CD4-positive, alpha-beta T cell treated with Interleukin-4 for 4 hours (primary cell): ENCODE measurements at places on chromosomes 7 and 10.

DNA sequence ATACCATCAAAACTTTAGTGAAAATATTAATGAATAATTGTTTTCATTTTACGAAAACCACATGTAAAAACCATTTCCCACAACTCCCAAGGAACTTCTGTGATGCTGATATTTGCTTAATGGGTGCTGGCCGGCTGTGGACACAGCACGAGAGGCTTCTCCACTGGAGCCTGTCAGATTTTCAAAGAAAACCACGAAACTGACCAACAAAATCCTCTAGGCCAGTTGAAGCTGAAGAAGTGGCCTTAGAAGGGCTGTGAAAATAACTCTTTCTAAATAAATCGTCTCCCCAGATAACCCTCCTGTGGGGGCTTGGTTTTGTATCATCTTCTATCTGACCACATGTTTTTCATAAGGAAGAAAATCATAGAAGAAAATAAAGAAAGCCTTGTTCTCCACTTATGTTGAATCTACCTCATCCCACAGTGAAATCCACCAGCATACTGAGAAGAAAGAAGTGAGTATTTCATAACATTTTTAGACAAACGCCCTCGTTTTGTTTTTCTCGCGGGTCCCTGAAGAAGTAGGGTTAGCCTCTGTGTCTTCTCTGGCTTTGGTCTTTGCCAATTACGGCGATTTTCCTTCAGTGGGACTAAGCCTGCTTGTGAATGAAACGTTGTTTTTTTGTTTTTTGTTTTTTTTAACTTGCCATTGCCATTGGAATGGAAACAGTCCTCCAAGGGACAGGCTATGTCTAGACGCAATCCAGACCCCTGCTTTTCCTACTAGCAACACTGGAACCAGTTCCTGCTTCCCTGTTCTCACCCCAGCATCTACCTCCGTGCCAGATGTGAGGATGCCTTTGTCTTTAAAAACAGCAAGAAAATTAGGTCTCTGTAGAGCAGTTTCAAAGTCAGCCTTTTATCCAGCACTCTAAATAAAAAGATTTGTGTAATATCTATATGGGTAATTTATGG is 123.9 kb downstream of the ADAM12 start:
- no peak for DNase-seq

DNA sequence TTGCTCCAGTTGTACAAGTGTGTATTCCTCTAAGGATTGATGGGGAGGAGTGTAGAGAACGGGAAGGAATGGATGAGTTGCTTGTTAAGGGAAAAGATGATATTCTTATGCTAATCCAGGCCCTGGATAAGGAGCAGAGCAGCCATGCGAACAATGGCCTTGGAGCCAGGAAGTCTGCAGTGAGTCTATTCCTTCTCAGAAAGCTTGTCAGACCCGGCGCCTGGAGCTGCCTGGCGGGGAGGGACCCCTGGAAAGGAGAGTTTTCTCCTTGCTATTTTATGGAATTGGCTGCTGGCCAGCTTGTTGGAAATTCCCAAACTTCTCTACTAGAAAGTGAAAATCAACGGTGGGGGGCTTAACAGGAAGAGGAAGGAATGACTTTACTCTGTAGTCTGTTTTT is 89.1 kb downstream of the MMRN2 start:
- DNase-seq: no peak

- DNase-seq: no peak
Measured at GRCh38 chr7:5610500-5611186, 170.8 kb downstream of the RNF216 start.

- no peak for DNase-seq
Measured at GRCh38 chr7:100008525-100008924, 6.9 kb upstream of the ZKSCAN1 start.

GRCh38 chr7:138662076-138662990 is 38.8 kb downstream of the SVOPL start:
- DNase-seq: no peak

- DNase-seq: no peak
Measured at GRCh38 chr7:159088016-159088865, 56.4 kb downstream of the VIPR2 start.

GRCh38 chr10:84540022-84540616 is 211.7 kb downstream of the CCSER2 start:
- no peak for DNase-seq

DNA sequence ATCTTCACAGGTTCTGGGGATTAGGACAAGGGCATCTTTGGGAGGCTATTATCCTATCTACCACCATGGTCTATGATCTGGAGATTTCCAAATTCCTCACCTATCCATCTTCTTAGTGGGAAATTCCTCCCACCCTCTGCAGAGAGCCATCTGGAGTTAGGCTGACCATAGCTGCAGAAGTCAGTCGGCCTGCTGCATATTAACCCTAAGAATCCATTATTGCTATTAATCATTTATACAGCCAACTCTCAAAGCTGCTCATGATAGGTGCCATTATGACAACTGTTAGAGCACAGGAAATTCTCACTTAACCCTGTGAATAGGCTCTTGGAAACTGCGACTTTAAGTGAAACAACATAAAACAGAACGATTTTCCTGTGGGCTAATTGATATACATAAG is 60.4 kb downstream of the FRMD4A start:
- DNase-seq: no peak

GRCh38 chr7:150322833-150323681 is at the start of the genes ACTR3C and LRRC61:
ACTR3C (minus strand) TSS chr7:150323545; CDS start chr7:150295296, 28,249 bp downstream.
LRRC61 (plus strand) TSS chr7:150323355; CDS start chr7:150336862, 13,507 bp downstream.
- peak; percentile 49 for DNase-seq

- DNase-seq: no peak
Measured at GRCh38 chr10:35564341-35564968, 40.7 kb upstream of the GJD4 start.

DNA sequence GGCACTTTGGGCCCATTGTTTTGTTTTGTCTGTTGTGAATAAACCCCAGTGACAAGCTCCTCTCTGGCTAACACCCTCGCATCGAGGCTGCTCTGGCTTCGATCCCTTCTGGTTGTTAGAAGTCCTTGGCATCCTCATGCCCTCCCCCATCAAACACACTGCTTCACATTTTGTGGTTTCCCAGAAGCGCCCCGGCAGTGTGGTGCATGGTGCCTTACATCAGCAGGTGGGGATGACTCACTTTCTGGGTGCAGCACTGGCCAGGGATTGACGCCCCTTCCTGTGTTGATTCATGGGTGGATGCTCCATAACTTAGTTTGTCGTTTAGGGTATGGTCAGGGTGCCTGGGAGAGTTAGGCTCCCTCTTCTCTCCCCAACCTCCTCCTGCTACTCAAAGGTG is 51.4 kb downstream of the PLPP4 start:
- DNase-seq: no peak

- no peak for DNase-seq
Measured at GRCh38 chr10:124172181-124172916, 79.0 kb upstream of the CHST15 start.

DNA sequence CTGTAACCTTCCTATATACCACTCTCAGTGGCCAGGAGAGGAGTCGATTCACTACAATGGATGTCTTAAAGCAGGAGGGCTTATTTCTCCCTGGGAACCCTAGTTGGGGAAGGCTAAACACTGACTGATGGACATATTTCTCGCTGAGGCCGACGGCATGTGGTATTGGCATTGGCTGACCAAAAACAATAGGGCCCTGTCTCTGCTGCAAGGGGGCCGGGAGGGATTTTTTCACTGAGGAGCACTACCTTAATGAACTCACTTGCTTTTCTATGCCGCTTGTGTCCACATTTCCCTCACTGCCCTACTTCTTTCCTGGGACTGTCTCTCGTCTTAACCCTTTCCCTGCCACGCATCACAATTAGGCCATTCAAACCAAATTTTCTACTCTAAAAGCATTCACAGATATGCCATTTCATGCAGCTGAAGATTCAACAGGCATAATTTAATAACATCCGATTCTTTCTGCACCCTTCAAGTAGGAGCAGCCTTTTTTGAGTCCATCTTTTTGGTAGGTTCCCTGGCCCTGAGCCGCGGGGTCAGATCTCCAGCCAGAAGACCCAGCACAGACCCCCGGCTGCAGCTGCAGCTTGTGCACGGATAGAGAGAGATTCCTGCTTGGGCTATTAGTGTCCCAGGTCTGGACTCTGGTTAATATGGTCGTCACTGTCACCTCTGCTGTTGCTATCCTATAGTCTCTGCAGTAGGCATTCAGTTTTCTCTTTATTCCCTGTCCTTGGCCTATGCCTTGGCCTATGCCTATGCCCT is 118.7 kb downstream of the HIPK2 start:
- DNase-seq: no peak

- no peak for DNase-seq
Measured at GRCh38 chr10:5354068-5354467, 10.7 kb upstream of the UCN3 start.

DNA sequence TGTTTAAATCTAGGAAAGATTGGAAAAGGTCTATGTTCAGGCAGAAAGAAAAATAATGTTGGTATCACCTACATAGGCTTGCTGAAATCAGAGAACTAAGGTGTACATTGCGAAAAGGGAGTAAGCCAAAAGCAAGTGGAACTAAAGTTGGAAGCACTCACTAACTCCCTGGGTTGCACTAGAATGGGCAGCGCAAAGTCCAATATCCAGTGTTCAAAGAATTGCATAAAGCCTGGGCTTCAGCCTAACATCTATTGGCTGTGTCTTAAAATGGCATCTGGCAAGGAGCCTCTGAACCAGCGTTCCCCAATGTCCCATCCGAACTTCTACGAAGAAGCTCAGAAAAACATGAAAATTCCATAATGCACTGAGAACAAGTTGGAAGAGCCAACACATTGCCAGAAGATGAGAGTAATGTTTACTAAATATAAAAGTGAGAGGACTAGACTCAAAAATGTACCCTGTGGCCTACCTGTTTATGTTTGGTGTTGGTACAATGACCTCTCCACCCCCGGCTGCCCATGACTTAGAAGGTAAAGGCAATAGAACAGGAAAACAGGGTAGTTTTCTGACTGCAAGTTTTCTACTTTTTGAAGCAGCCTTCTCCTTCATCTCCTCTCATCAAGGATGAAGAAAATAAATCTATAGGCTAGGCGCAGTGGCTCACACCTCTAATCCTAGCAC is 275.9 kb upstream of the GHITM start:
- no peak for DNase-seq

GRCh38 chr10:20007426-20007825 is 191.2 kb downstream of the PLXDC2 start:
- no peak for DNase-seq

DNA sequence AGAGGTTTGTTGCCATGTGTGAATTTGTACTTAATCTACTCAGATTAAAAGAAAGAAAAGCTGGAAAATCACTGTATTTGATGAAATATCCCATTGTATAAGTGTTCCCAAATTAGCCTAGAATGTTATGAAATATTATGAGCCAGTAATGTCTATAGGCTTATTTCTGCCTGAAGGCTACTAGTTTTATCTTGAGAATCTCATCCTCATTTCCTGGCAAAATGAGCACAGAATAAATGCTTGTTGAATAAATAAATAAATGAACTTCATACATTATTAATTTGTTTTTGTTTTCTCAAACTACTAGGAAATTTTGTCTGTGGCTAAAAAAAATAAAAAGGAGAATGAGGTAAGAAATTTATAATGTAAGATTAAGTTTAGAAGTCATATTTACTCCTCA is 25.5 kb downstream of the HELLS start:
- no peak for DNase-seq

DNA sequence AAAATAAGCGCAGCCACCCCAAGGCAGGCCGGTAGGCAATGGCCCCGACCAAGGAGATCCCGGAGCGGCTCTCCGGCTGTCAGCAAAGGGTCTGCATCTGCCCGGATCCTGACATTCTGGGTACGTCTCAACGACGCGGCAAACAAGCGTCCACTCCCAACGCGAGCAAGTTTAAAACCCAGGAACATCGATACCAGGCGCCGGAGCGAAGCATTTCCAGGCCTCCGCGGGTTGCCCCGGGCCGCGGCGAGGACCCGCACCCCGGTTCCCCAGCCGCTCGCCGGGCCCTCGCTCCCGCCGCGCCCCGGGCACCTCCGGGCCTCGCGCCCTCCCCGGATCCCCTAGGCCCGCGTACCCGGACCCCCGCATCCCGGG is 453 bp downstream of the URGCP start:
- DNase-seq: no peak

GRCh38 chr7:25272265-25272664 is 44.0 kb upstream of the NPVF start:
- no peak for DNase-seq

DNA sequence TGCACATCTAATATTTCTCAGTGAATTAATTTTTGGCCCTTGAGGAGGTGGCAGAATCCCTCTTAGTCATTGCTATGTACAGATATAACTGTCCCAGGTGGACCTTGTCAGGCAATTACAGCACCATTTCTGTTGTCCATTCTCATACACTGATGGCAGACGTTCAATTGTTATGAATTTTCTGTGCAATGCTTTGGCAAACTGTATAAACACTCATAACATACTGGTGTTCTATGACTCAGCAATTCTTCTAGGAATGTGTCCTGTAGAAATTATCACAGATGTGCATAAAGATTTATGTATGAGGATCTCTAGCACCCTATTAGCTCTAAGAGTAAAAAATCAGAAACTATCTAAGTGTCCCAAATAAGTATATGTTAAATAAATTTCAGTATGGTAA is 80.8 kb downstream of the DNAJB9 start:
- DNase-seq: no peak

DNA sequence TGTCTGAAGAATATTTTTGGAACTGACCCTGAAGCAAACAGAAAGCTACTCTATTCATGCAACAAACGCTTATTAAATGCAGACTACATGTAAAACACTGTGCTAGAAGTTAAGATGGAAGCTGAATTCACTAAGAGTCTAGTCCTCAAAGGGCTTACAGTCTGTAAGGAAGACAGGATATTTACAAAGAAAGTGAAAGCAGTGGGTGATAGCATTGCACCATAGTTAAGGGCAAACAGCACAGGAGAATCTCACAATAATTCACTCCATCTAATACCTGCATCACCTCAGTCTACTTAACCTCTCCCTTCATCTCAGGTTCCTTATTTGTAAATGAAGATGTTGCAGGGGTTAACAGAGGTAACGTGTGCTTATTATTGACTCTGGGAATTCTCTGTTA is 360.0 kb upstream of the AOAH start:
- DNase-seq: no peak

- no peak for DNase-seq
Measured at GRCh38 chr7:106561666-106562411, 99.1 kb downstream of the CCDC71L start.

- no peak for DNase-seq
Measured at GRCh38 chr10:12685261-12686058, 316.1 kb downstream of the CCDC3 start.

DNA sequence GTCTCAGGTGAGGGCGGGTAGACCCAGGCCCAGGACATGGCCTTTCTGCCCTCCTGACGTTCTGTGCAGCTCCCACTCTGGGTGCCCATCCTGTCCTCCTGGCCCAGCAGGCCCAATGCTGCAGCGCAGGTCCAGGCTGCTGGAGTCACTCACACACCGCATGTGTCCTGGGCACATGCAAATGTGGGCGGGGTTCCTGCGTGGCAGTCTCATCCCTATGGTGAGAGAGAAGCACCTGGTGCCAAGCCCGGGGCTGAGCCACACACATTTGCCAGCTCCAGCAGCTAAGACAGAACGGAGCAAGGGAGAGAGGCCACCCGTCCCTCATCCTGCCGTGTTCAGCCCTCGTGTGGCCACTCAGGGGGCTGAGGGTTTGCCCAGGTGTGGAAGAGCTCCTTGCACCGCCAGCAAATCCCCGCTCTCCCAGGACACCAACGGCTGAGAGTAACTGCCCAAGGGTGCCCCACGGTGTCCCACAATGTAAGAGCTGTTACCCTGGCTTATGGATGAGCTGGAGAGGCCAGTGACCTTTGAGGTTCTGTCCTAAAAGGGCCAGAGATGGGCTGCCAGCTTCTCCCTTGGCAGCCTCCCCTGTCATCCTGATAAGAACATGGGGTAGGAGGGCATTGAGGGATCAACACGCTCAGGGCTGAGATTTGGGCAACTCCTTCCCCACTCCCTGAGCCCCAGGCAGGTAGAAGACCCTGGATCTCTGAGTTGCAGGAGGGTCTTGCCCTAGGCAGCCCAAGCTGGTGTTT is 4.4 kb downstream of the FUOM start:
- no peak for DNase-seq

GRCh38 chr7:3922175-3922635 is 621.2 kb downstream of the SDK1 start:
- DNase-seq: no peak
